ENCODE measurements at places on chromosomes 2 and 18. TPM values are rescaled to one million over a fixed set of nuclear protein-coding genes. Genes with fewer than 3 reads are reported as not detected.

DYTN gene
- not detected for total RNA-seq

ARHGEF4 gene
- total RNA-seq, result 12.9 TPM

TMEM169 gene
- 0.22 TPM for total RNA-seq

TXNDC2 gene
- not detected for total RNA-seq
